ENCODE measurements at places on chromosomes 4 and X. TPM values are rescaled to one million over a fixed set of nuclear protein-coding genes. Genes with fewer than 3 reads are reported as not detected.

The DGKK gene
- not detected for total RNA-seq

The UNC5C gene
- total RNA-seq = 0.72 TPM

The CYBB gene
- total RNA-seq = 20.4 TPM

The C1QTNF7 gene
- total RNA-seq = 3.1 TPM

The SYN1 gene
- total RNA-seq = 9.4 TPM

The SSX4B gene
- total RNA-seq = not detected

The VEGFC gene
- total RNA-seq = 6.9 TPM

The FNIP2 gene
- 50.7 TPM for total RNA-seq

The BEX2 gene
- 1.3 TPM for total RNA-seq

The CD38 gene
- total RNA-seq = 1.7 TPM

The BST1 gene
- 3.6 TPM for total RNA-seq

The GPR50 gene
- total RNA-seq = not detected
